ENCODE measurements at places on chromosomes 13 and 19.

- DNase-seq, result no peak
Measured at GRCh38 chr19:12953799-12954611, 3.0 kb downstream of the GADD45GIP1 start.

DNA sequence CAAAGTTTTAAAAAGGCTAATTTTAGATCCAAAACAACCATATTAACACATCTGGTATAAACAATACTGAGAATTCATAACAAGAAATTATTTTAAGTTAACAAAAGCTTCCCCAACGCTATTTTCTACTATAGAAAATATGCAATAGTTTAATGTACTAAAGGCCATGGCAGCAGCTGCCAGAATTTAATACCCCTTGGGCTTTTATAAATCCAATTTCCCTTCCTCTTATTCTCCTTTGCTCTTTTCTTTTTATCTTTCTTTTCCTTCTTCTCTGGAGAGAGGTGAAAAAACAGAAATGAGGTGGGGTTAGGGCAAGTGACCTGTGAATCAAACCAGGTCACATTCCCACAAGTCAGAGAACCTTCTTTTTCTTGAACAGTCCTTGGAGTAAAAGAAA is 58.9 kb downstream of the ENOX1 start:
- no peak for DNase-seq

GRCh38 chr13:21579754-21580316 is 24.1 kb downstream of the MICU2 start:
- DNase-seq, result peak; percentile 24

DNA sequence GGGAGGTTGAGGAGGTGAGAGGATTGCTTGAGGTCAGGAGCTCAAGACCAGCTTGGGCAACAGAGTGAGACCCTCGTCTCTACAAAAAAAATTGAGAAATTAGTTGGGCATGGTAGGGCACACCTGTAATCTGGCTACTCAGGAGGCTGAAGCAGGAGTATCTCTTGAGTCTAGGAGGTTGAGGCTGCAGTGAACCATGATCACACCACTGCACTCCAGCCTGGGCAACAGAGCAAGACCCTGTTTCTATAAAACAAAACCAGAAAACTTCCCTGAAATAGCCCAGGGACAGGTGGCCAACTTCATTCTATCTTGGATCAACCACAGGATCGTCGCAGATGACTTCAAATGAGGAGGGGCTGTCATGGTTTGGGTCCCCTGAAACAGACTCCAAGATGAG is 28.7 kb downstream of the COLGALT1 start:
- DNase-seq, result no peak

- no peak for DNase-seq
Measured at GRCh38 chr19:55264531-55264930, 5.7 kb upstream of the PPP6R1 start.

DNA sequence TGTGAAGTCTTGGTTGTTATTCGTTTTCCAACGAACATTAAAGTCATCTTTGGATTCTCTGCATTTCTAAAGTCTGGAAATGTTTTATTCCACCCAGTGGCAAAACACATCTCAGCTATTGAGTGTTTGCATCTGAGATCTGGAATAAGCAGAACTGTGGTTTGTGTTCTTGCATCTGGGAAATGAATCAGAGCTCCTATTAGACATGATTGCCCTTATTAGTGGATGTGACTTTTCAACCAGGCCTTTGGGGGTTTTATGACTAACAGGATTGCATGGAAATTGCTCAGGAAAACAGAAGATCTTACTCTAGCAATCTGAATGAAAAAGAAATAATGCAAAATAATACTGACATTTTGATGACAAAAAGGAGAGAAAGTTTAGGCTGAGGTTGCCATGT is 488.8 kb downstream of the IRS2 start:
- DNase-seq, result no peak

- no peak for DNase-seq
Measured at GRCh38 chr13:49400755-49401659, 42.9 kb downstream of the CAB39L start.

- DNase-seq, result peak; percentile 11
Measured at GRCh38 chr13:26677156-26677555, 83.4 kb downstream of the GPR12 start.

DNA sequence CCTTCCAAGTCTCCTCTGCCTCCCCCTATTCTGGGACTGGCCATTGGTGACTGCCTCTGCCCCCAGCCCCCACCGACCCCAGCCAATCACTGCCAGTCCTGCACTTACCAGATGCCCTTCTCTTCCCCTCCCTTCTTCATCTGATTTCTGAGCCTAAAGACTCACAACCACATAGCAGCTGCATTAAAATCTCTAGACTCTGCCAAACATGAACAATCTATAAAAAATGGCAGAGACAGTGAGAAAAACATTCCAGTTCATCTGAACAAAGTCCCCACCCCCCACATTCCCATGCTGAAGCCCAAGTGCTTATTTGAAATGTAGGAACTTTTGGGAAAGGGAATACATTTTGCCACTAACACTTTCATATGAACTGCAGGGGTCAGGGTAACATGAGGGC is 60.8 kb downstream of the KCTD12 start:
- no peak for DNase-seq

DNA sequence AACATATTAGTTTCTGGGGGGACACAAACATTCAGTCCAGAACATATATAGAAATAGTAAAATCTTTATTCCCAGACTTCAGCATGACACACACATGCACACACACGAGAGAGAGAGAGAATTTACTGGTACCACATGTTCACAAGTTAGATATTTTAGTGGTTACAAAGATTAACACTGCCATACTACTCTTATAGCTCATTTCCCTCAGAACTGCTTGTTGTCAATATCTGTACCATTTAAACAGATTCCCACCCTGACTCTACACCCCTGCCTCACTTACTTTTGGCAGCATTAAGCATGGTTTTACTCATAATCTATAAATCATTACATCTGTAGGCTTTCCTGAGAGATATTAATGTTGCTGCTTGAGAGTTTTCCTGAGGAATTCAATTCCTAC is 524.7 kb upstream of the HTR2A start:
- DNase-seq, result no peak

GRCh38 chr13:65789815-65790214 is 1440.3 kb downstream of the PCDH9 start:
- no peak for DNase-seq

DNA sequence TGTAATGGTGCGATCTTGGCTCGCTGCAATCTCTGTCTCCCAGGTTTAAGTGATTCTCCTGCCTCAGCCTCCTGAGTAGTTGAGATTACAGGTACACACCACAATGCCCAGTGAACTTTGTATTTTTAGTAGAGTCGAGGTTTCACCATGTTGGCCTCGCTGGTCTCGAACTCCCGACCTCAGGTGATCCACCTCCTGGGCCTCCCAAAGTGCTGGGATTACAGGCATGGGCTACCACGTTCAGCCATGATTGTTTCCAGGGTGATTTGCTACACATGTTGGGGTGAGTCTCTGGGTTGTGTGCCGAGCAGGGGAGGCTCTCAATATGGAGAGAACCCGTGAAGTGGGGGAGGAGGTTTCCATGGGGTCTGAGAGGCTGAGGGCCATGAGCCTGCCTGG is 24.8 kb upstream of the CEACAM21 start:
- DNase-seq, result no peak

DNA sequence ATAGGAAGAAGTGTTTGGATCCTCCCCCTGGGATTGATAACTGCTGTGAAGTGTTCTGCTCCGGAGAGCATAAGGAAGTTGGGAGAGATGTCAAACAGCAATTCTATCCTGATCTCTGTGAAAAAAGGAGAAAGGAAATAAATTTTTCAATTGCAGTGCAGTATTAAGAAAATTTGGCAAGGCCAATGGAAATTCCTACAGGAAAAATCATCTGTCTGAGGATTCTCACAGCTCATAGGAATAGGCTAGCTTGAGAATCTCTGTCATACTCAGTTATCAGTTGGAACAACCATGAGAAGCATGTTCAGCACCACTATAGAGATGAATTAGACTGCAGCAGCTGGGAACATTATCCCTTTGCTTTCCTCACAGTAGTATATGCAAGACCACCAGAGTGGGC is 1238.9 kb upstream of the MIR17HG start:
- no peak for DNase-seq

GRCh38 chr13:114249077-114249476 is 14.4 kb downstream of the CDC16 start:
- no peak for DNase-seq

All from dermis blood vessel endothelial cell (primary cell).